ENCODE measurements at places on chromosomes 2 and 18.

DNA sequence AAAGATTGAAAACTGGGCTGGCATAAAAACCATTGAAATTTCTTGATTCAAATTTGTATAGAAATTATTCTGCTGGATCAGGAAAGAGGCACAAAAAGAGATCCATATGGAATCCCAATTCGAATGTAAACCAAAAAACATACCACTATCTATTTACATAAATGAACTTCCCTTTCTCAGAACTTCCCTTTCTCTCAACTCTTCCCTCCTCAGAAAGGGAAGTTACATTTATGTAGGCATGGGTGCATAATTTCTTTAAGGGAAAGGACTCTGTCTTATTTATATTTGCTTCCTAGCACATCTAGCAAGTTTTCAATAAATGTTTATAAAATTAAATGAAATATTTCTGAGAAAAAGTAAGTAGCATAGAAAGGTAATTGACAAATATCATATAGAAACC is 398.1 kb upstream of the ATP5MC3 start:
- DNase-seq = no peak

DNA sequence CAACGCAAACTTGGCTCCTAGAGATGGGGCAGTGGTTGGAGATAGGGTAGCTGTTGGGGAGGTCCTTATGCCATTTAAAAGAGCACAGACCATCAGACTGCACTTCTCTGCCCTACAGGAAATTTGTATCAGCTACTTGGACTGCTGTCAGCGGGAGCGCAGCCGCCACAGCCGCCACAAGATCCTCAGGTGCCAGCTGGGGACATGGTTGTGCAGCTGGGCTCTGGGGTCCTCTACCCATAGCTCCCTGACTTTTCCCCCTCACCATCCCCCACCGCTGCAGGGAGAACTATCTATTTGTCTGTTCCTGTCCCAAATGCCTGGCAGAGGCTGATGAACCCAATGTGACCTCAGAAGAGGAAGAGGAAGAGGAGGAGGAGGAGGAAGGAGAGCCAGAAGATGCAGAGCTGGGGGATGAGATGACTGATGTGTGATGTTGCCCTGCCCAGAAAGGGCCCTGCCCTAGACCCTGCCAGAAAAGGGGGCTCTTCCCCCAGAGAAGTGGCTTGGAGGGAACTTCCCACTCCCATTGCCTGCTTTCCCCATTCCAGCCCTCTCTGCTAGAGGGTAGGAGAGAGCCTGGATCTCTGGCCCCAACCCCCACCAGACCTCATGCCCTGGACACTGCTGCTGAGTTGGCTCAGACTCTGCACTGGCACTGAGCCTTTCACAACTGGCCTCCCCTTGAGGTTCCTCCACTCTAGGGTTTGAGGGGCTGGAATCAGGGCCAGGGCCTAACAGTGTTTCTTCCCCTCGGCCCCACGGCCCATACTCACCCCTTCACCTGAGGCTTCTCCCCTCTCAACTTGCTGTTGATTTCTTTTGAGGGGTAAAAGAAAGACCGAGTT is 7.3 kb downstream of the PRADC1 start:
- no peak for DNase-seq

- DNase-seq = no peak
Measured at GRCh38 chr2:148252646-148253045, 231.8 kb downstream of the MBD5 start.

DNA sequence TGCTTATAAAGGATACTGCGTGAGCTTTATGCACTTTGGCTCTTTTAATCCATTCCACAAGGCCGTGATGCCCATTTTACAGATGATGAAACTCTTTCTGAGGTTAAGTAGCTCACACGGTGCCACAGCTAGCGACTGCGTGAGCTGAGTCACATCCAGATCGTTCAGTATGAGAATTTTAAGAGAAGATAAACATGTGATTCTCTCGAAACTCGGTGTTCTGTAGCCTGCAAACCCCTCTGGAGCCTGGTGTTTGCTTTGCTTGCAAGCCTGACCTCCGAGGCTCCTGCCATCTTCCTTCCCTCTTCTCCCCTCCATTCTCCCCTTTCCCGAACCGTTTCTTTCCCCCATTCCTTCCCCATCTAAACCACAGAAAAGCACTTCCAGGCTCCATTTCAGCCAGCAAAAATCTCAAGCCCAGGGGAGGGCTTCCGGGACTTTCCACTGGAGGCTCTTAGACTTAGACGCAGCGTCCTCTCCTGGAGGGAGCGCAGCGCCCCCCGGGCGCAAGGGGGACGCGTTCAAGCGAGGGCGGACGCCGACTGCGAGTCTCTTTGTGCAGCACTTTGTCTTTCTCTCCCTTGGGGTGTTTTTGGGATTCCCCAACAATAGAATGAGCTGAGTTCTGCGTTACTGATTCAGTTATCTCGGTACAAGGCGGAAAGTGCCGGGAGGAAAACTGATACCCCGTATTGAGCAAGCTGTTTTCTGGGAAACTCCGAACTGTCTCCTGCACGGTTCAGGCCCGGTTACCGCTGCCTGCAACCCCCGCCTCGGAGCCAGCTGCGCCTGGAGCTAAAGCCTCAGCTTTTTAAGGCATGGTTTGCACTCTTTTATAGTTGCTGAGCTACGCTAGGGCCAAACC is 38.0 kb downstream of the CYP1B1 start:
- peak; percentile 58 for DNase-seq

DNA sequence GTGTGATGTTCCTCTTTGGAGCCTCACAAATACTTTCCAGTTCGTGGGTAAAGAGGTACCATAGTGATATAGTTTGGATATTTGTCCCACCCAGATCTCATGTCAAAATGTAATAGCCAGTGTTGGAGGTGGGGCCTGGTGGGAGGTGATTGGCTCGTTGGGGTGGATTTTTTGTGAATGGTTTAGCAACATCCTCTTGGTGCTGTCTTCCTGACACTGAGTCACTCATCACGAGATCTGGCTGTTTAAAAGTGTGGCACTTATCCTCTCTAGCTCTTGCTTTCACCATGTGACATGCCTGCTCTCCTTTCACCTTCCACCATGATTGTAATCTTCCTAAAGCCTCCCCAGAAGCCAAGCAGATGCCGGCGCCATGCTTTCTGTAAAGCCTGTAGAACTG is 3.0 kb upstream of the CCDC93 start:
- peak; percentile 47 for DNase-seq

GRCh38 chr2:218266316-218266979 is 3.5 kb downstream of the AAMP start:
- no peak for DNase-seq

DNA sequence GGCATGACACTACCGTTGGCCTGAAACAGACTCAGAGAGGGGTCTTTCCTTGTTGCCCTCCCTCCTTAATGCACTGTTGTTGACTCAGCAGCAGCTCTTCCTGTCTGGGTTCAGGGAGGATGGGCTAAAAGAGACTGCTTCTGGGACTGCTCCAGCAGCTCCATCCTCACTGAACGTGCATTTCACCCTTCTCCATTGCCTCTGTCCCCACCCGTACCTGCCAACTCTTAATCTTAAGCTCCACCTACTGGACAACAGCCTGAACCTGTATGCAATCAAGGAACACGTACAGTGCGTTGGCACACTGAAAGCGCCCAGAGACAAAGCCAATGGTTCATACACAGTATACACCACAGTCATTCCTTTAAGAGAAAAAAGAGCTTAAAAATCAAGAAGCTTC is 230.8 kb upstream of the RAB6C start:
- no peak for DNase-seq

- no peak for DNase-seq
Measured at GRCh38 chr2:80246534-80246933, 58.0 kb downstream of the LRRTM1 start.

GRCh38 chr2:196435189-196435588 is 204.3 kb upstream of the CCDC150 start:
- DNase-seq = peak; percentile 7

- DNase-seq = no peak
Measured at GRCh38 chr2:222450021-222450420, 25.7 kb downstream of the SGPP2 start.

DNA sequence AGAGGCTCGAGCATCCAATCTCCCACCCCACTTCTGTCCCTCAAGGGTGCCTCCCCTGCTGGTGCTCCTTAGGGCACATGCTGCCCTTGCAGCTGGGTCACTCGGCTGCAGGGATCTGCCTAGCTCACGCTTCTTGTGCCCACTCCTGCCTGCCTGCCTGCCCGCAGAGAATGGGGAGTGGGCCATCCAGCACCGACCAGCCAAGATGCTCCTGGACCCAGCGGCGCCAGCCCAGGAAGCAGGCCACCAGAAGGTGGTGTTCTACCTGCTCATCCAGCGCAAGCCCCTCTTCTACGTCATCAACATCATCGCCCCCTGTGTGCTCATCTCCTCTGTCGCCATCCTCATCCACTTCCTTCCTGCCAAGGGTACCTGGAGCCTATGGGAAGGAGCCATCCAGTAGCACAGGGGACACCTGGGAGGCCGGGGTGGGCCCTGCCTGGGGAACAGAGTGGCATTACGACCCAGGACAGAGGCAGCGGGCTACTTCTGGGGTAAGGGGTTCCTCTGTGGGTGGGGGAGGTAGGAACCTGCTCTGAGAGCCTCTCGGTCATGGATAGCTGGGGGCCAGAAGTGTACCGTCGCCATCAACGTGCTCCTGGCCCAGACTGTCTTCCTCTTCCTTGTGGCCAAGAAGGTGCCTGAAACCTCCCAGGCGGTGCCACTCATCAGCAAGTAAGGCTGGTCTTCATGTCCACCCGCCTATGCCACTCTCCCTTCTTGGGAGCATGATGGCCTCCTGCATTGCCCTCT is 3.4 kb downstream of the CHRNG start:
- no peak for DNase-seq

DNA sequence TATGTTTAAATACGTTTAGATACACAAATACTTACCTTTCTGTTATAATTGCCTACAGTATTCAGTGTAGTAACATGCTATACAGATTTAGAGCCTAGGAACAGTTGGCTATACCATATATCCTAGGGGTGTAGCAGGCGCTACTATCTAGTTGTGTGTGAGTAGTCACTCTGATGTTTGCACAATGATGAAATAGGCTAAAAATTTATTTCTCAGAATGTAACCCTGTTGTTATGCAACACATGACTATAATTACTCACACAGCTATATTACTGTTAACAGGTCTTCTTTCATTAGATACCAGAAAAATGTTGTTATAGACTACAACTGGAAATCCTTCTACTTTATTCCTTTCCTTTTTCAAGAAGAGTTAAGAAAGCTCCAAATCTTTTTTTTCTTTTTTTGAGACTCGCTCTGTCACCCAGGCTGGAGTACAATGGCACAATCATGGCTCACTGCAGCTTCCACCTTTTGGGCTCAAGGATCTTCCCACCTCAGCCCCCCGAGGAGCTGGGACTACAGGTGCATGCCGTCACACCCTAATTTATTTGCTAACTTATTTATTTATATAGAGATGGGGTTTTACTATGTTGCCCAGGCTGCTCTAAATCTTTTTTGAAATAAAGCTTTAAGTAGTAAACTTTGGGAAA is 48.5 kb downstream of the C2orf74 start:
- DNase-seq = peak; percentile 77

GRCh38 chr2:43333101-43333655 is 106.8 kb upstream of the ZFP36L2 start:
- DNase-seq = no peak

GRCh38 chr2:12317814-12318426 is 398.8 kb upstream of the TRIB2 start:
- peak; percentile 96 for DNase-seq

DNA sequence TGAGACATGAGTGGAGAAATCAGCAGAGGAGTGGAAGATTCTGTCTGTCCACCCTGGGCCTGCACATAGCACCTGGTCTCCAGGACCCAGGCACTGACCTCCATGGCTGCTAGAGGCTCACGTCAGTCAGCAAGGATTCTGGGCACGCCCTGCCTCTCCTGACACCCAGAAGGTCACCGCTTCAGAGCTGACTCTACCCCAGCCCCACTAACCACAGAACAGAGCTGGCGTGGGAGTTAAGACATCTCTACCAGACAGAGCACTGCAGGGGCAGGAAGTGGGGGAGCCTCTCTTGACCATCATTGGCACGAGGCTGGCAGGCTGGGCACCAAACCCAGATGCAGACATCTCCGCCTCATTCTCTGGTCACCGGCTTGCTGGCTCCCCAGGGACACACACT is 3.0 kb downstream of the ADCY3 start:
- peak; percentile 20 for DNase-seq

DNA sequence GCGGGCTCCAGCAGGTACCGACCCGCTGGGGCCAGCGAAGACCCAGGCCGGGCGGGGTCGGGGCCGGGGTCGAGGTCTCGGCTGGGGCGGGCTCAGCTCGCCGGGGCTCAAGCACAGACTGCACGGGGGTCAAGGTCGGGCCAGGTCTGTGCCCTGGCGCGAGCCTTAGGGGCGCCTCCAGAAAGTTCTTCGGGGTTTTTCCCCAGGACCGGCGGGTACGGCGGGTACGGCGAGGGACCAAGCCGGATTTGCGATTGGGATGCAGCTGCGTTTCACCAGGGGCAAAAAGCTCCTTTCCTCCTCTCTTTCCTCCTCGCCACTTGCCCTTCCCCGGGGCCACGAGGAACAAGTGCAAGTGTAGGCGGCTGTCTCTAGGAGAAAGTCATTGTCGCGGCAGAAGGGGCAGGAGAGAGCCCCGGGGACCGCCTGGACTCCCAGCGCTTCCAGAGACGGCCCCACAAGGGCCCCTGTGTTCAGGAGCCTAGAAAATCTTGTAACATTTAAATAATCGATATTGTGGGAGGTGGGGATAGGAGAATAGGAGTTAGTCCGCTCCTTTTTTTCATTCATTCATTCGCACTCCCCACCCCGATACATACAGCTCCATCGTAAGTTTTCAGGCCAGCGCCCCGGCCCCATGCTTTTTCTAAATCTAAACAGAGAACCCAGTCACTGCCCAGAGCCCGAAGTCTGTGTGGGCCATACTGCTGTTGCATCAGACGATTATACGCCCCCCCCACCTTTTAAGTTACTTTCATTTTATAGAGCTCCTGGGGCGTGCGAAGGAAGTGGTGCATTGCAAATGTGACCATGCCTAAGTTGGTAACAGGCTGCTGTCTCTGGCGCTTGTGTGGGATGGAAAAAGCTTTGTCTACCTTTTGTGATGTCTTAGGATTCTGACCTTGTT is 679 bp downstream of the PMAIP1 start:
- DNase-seq = peak; percentile 88

- peak; percentile 69 for DNase-seq
Measured at GRCh38 chr2:101432411-101433181, 42.3 kb downstream of the RFX8 start.

DNA sequence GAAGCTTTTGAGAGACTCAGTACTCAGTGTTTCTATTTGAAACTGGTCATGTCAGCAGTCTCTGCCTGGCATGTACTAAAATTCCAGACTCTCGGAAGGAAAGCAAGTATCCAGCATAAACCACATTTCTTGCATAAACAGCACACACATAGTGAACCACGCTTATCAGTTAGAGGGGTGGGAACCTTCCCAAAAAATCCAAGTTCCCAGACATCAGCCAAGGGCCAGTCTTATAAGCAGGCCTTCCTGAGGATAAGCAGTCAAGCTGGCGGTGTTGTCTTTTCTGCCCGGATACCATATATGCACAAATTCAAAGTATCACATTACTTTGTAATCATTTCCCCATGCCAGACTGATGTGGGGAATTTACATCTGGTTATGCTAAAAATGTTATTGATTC is 73.6 kb downstream of the ST6GAL2 start:
- no peak for DNase-seq

DNA sequence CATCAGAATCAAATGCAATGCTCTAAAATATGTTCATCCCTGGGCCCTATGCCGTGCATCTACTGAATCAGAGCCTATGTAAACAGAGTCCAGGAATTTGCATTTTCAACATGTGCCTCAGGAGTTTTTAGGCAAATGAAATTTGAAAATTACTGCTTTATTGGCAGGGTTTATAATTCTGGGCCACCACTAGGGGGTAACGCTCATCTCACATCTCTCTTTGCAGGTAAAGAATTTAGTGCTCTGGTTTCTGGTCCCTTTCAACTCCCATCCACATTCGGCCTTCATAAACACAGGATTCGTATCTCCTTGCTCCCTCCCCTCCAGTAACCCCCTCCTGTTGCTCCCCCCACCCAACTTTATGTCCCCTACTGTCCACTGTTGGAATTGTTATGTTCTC is 49.3 kb downstream of the LYPD6B start:
- DNase-seq = peak; percentile 33

Measured in ELR (cell line).